ENCODE measurements at places on chromosomes 13 and 19.
A peak's percentile ranks its signal among the peaks of the same experiment; 100 is the strongest.

DNA sequence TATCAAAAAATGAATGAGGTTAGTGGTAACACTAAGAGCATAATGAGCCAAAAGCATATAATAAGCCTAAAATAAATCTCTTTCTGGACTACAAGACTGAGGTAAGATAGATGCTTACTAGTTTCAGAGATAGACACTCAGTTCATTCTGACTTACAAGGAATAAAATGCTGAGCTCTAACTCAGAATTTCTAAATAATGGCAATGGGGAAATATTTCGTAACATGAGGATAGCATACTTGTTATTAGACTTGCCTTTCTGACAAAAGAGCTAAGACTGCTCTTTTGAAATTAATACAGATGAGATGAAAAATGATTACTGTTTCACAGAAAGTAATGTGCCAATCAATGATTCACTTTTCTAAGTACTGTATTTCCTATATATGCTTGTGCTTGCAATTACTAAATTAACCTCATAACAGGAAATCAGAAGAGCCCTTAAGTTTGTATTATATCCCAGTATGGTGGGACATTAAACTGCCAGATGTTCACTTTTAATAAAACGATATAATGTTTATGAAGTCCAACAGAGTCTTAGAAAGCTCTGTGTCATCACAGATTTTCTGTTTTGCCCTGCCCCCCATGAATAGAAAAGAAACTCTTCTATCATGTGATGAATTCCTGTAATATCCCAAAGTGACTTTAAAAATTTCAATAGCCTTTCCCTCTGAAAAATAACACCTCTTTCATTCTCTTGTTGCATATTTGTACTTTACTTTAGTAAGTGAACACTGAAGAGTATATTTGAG lies 2771.0 kb upstream of the PCDH20 start:
- DNase-seq: no peak

DNA sequence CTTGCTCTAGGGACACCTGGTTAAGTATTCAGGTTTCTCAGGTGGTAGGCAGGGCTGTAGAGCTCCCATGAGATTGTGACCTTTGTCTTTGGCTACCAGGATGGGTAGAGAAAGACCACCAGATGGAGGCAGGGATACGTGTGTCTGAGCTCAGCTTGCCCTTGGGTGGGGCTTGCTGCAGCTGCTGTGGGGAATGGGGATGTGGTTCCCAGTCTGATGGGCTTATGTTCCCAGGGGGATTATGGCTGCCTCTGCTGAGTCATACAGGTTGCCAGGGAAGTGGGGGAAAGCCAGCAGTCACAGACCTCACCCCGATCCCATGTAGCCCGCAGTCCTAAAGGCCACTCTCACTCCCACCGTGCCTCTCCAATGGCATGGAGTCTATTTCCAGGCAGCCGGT lies 659.9 kb upstream of the KLF12 start:
- peak; percentile 23 for DNase-seq

DNA sequence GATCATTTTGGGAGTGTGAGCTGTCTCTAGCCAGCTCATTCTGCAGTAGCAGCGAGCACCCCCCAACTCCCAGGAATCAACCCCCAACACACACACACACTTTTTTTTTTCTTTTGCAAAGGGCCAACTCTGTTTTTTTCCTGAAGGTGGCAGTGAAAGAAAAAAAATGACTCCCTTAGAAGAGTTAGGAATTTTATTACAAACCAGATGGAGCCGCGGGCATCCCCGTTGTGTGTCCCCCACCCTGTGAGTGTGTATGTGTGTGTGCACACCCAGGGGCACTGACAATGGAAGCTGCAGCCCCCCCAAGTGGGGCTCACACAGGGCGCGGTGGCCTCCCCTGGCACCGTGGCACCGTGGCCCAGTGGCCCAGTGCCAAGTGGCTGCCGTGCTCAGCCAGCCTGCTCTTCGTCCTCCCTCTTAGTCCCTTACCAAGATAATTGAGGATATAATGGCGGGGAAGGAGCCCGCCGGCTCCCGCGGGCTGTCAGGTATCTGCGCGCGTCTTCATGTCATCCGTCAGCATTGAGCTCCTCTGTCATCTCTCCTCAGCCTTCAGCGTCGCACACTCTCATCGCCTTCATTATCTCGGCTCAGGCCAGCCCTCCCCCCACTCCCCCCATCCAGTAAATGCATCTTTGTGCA lies 314.1 kb downstream of the ZNF536 start:
- DNase-seq: no peak

- peak; percentile 24 for DNase-seq
Measured at GRCh38 chr19:4278419-4279266, at the start of gene SHD. TSS of gene SHD (plus strand) at chr19:4279266. CDS start at chr19:4280064, 798 bp downstream.

DNA sequence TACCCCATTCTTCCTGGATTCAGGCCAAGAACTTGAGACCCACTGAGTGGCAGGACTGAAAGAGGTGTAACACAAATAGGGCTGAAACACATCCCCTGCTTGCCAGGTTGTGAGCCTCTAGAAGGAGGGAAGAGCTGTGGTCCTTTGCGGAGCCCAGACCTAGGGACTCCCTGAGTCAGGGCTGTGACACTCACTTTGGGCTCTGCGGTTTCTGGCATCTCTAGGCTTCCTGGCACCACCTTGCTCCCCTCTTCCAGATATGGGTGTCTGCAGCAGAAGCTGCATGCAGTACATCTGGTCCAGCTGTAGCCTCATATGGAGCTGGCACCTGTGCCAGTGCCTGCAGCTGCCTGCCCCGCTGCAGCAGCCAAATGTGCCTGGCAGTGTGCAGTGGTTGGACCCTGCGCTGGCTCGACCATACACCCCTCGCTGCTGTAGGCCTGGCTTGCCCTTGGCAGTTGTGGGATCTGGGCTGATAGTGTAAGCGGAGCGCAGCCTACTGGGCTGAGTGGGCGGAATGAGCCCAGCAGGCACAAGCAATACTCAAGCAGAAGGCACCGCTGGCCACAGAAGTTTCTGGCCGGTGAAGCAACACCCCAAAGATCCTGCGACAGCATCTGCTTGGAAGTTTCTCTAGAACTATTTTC lies 290.4 kb downstream of the SLITRK6 start:
- DNase-seq: no peak

GRCh38 chr13:108033800-108034707 lies 181.3 kb downstream of the LIG4 start:
- no peak for DNase-seq

DNA sequence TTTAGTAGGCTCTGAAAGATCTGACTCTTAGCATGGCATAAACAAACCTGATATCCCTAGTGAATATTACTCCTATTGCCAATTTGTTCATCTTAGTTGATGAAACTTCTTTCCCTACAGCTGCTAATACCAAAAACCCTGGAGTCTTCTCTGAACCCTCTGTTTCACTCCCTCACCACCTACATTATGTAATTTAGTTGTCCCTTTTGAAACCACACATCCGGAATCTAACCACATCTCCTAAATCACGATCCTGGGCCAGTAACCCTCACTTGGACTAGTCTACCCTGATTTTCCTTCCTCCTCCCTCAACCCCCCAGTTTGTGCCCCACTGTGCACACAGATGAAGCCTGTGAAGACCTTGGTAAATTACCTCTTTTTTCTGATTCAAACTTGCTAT lies 1.2 kb downstream of the ZNF256 start:
- peak; percentile 3 for DNase-seq

GRCh38 chr13:62280590-62280989 lies 864.9 kb upstream of the PCDH20 start:
- peak; percentile 32 for DNase-seq

DNA sequence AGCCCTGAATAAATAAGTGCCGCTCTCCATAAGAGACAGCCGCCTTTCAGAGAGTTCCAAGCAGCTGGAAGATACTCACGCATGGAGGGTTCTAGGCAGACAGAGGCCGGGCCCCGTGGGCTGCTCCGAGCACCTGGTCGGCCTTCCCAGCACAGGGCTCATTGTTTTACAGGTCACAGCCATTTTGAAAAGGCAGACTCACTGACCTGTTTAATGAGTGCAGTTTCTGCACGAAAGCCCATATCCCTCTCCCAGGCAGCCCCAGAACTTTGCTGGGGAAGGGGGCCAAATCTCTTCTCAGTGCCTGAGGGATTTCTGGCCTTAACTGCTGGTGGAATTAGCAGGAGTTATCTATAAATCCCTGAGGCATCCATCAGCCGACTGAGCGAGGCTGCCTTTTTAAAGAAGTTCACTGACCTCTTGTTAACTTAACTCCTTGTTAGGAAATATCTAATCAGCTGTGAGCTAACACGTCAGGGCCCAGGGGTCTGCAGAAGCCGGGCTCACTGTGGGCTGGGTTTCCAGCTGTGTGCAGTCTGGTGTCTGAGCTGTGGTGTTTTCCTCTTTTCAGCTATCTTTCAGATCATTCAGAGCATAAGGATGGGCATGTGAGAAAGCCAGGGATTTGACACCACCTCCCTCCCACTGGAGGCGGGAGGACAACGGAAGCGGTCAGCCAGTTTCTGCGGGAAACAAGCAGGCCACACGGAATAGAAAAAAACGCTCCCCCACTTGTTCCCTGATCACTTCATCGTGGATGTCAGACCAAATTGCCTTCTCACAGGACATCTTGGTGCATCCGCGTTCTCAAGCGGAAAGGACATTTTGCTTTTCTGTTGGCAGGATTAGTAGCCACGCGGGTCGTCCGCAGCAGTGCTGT lies 23.3 kb downstream of the SERP2 start:
- DNase-seq: no peak

DNA sequence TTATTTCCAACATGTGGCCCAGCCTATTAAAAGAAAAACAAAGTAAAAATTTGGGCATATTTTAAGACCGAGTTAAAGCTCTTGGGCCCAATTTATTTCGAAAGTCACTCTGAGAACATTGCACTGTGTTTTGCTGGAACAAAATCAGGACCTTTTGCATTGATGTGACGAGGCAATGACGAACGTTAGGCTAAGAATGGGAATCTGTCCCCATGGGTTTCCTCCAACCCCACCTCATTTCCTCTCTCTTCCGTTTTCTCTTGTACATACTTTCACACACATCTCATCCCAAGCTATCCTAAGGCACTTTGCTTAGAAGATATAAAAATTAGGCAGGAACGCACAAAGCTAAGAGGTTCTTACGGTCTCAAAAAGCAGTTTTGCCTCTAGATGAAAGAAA lies 22.1 kb downstream of the EDNRB start:
- DNase-seq: no peak

- no peak for DNase-seq
Measured at GRCh38 chr13:97114651-97115050, 107.5 kb upstream of the MBNL2 start.

- no peak for DNase-seq
Measured at GRCh38 chr13:112225429-112226090, 150.6 kb upstream of the SPACA7 start.

GRCh38 chr19:19823916-19824315 lies 2.4 kb upstream of the ZNF506 start:
- DNase-seq: no peak

DNA sequence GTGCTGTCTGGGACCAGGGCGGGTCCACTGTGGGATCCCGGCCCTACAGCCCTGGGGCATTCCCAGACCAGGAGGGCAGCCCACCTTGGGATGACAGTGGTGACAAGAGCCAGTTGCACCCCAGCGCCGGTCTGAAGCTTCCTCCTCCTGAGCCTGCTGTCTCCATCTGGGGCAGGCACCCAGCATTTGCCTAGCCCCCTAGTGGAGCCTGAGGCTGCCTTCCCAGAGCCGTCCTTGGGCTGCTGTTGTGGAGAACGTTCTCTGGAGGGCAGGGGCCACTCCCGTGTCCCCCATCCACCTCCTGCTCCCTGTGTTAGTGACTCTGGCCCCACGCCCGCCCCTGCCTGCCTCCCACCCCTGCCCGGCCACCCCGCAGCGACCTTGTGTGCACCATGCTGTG lies 148.5 kb downstream of the KDM4B start:
- no peak for DNase-seq

- no peak for DNase-seq
Measured at GRCh38 chr13:57264965-57265364, 98.0 kb downstream of the PRR20E start.

GRCh38 chr19:5406816-5407215 lies 48.4 kb upstream of the ZNRF4 start:
- no peak for DNase-seq

DNA sequence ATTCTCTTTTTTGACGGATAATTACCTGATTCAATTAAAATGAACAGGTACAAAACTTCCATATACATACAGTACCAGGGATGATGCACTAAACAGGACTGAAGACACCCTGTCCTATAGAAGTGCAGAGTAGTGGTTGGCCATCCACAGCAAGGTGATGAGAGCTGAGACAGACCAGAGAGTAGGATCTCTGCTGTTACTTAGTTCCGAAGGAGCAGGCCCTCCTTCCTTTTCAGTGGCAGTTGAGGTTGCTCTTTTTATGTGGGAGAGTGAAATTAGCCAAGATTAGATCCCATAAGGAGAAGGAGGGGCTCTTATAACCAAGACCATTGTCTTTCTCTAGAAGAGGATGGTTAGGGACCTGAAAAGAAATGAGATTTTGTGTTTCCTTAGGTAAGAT lies 4.0 kb downstream of the PDS5B start:
- no peak for DNase-seq

DNA sequence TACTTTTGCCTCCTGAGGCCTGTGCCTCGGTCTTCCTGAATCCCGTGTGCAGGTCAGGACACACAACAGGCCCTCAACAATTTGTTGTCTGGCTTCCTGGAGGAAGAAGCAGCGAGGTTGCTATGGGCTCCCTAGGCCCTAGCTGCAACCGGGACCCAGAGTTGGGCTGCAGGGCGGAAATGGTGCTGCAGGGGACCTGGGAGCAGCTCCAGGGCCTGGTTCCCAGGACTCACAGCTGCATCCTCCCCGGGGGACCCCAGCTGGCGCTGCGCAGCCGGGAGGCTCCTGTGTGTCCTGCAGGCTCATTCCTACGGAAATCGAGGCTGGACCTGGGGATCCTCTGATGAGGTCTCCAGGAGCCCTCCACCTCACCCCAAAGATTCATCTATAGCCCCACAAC lies 999 bp upstream of the TNFAIP8L1 start:
- no peak for DNase-seq

DNA sequence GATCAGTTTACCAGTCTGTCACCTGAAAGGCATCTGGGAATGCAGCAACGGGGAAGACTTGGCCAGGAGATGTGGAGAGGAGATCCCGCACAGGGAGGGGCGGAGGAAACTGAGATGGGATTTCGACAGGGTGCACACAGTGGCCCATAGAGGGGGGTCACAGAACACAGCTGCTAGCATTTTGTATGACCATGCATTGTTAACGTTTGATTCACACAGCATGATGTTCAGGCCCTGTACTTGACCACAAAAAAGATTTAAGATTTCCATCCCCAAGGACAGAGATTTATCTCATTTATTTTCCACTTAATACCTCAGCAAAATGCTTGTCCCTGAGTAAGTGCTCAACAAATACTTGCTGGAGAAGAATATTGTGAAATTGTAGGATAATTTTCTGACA lies 63.2 kb downstream of the RAB20 start:
- DNase-seq: no peak

DNA sequence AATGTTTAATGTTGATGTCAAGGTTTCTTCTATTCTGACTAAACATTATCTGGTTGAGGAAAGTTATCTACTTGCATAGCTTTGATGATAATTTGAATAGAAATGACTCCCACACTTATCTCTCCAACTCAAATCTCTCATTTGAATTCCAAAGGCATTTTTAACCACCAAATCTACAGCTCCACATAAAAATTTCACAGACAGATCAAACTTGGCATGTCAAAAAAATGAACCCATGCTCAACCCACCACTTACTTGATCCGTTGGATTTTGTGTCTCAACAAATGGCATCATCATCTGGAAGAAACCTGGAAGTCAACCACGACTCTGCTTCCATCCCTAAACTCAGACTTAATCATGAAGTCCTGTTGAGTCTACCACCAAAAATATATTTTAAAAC lies 1050.4 kb downstream of the EFNB2 start:
- DNase-seq: no peak

GRCh38 chr19:41192574-41193429 lies at the start of gene CYP2S1:
TSS of gene CYP2S1 (plus strand) at chr19:41193219. CDS start at chr19:41193265, 46 bp downstream.
- no peak for DNase-seq
